ENCODE measurements at places on chromosomes 16 and 17. TPM values are rescaled to one million over a fixed set of nuclear protein-coding genes. Genes with fewer than 3 reads are reported as not detected.

- no peaks in the 10 kb centered on the region for H3K4me1 ChIP-seq
- DNase-seq = no peak
- no peak overlapping the region for H3K27ac ChIP-seq
- no peak overlapping the region for H3K4me3 ChIP-seq
Measured at GRCh38 chr17:71681427-71682173, 439.2 kb upstream of the SOX9 start.

Gene SCNN1G
- polyA plus RNA-seq = not detected

GRCh38 chr16:29925105-29925756 is 795 bp downstream of the KCTD13 start:
- peak overlapping the region; percentile 97 for H3K4me3 ChIP-seq
- H3K36me3 ChIP-seq = peaks cover 9% of the 10 kb centered on the region
- DNase-seq = no peak
- peaks cover 11% of the 10 kb centered on the region for H3K4me1 ChIP-seq
- H3K27ac ChIP-seq = peak overlapping the region; percentile 91

DNA sequence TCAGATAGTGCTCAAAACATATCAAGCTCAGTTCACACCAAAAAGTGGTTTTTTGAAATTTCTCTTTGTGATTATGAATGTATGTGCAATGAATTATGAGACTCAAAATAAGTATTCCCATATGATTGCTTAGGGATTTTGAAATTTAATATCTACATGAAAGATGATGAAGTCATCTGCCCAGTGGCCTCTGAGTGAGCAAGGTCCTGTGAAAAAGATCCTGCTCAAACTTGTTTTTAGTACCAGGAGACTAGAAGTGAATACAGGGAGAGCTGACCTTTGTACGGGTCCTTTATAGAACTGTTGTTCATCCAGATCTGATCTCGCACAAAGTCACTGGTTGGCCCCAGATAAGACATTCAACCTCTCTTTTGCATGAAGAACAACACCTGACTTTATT is 151.9 kb upstream of the MAF start:
- H3K27ac ChIP-seq = no peak overlapping the region
- DNase-seq = no peak
- H3K4me3 ChIP-seq = no peak overlapping the region

- H3K4me3 ChIP-seq = no peak overlapping the region
- H3K36me3 ChIP-seq = no peaks in the 10 kb centered on the region
- peaks cover 3% of the 10 kb centered on the region for H3K4me1 ChIP-seq
- no peak overlapping the region for H3K27ac ChIP-seq
- no peak for DNase-seq
- peaks cover 11% of the 10 kb centered on the region for H3K27me3 ChIP-seq
Measured at GRCh38 chr16:85256190-85256739, 144.0 kb upstream of the CIBAR2 start.

GRCh38 chr17:2111691-2112090 is 56.8 kb downstream of the HIC1 start:
- no peaks in the 10 kb centered on the region for H3K36me3 ChIP-seq
- DNase-seq = no peak
- H3K27me3 ChIP-seq = no peaks in the 10 kb centered on the region
- H3K4me3 ChIP-seq = no peak overlapping the region
- H3K27ac ChIP-seq = no peak overlapping the region

GRCh38 chr17:48261297-48261880 is 153.8 kb downstream of the SNX11 start:
- H3K4me1 ChIP-seq = no peaks in the 10 kb centered on the region
- DNase-seq = no peak
- H3K4me3 ChIP-seq = no peak overlapping the region
- H3K27me3 ChIP-seq = no peaks in the 10 kb centered on the region

- DNase-seq = peak; percentile 24
- no peak overlapping the region for H3K27ac ChIP-seq
- no peaks in the 10 kb centered on the region for H3K36me3 ChIP-seq
- H3K4me3 ChIP-seq = no peak overlapping the region
- peaks cover 5% of the 10 kb centered on the region for H3K4me1 ChIP-seq
- H3K27me3 ChIP-seq = peaks cover 6% of the 10 kb centered on the region
Measured at GRCh38 chr16:85395207-85395912, 217.8 kb upstream of the GSE1 start.

Gene PRAC1
- polyA plus RNA-seq = not detected

- no peaks in the 10 kb centered on the region for H3K27me3 ChIP-seq
- H3K4me1 ChIP-seq = no peaks in the 10 kb centered on the region
- DNase-seq = no peak
- H3K36me3 ChIP-seq = no peaks in the 10 kb centered on the region
- no peak overlapping the region for H3K4me3 ChIP-seq
Measured at GRCh38 chr17:32746280-32746679, 130.6 kb downstream of the MYO1D start.

DNA sequence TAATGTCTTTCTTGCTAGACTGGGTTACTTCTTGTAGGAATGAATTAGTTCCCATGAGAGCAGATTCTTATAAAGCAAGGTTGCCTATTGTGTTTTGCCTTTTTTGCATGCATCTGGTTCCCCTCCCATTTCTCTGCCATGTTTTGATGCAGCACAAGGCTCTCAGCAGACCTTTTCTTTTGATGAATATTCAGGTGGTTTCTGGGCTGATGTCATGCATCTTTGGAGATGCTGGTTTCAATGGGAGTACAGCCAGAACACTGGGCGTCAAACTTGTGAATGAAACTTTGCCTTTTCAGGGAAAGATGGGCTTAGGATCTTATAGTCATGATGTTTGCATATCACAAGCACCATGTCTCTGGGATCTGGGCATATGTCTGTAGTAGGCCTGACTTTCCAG is 111.7 kb upstream of the CCL2 start:
- H3K27me3 ChIP-seq = no peaks in the 10 kb centered on the region
- H3K36me3 ChIP-seq = no peaks in the 10 kb centered on the region
- no peak overlapping the region for H3K4me3 ChIP-seq
- no peak overlapping the region for H3K27ac ChIP-seq
- no peaks in the 10 kb centered on the region for H3K4me1 ChIP-seq

Gene DHX58
- polyA plus RNA-seq = 9.2 TPM

DNA sequence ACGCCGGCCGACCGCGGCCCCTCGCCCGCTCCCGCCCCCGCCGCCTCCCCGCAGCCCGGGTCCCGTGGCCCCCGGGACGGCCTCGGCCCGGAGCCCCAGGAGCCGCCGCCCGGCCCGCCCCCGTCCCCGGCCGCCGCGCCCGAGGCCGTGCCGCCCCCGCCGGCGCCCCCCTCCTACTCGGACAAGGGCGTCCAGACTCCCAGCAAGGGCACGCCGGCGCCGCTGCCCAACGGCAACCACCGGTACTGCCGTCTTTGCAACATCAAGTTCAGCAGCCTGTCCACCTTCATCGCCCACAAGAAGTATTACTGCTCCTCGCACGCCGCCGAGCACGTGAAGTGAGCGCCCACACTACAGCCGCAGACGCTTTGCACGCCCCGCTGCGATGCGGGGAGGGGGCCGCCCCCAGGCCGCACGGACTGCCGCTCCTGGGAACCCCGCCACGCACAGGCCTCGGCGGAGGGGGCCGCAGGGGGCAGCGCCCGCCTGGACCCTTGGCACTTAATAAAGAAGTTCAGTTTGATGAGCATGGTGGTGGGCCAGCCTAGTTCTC is 35.5 kb upstream of the ZC3H18 start:
- no peaks in the 10 kb centered on the region for H3K36me3 ChIP-seq
- H3K27ac ChIP-seq = peak overlapping the region; percentile 67
- no peak for DNase-seq

Gene SLC6A2
- not detected for polyA plus RNA-seq

Gene MYOCD
- 0.11 TPM for polyA plus RNA-seq

Gene NGFR
- polyA plus RNA-seq = 0.09 TPM

Gene ERN1
- 19.2 TPM for polyA plus RNA-seq
